ENCODE measurements at places on chromosomes 13 and 19.

DNA sequence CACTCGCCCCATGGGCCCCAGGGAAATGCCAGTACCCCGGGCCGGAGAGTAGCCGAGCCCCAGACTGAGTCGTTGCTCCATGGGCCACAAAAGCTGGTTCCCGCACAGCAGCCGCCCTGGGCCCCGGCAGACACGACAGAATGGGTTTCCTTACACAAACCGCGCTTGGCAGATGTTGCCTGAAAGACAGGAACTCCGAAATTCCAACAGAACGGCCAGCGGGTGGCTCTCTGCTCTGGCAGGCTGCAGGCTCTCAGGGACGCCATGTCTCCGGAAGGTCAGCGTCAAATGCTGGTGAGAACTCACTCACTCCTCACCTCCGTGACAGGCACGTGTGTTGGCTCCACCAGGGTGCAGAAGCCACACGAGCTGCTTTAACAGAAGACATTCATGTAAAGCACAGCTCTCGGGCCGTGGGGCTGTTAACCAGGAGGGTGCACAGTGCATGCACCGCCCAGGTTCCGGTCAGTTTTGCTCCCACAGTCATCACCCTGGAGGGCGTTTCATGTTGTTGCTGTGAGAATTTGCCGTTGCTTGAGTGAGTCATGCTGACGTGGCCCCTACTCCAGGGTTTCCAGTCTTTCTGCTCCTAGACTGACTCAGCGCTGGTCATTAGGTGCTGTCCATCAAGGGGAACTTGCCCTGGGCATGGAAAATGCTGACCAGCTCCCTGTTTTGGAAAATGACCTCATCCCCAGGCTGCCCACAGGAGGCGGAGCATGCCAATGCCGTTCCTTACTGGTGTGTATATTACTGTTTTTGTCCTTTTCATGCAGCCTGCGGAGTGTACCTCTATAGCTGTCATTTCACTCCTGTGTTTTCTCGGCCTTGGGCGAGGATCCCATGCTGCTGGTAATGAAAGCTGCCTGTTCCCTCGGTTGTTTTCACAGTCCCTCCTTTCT lies 44.8 kb downstream of the ANKRD10 start:
- DNase-seq: no peak

- DNase-seq: no peak
Observed at GRCh38 chr19:14530005-14530348, 583 bp downstream of the TECR start.

- peak; percentile 93 for DNase-seq
Observed at GRCh38 chr19:39497996-39498797, 550 bp upstream of the DLL3 start.

DNA sequence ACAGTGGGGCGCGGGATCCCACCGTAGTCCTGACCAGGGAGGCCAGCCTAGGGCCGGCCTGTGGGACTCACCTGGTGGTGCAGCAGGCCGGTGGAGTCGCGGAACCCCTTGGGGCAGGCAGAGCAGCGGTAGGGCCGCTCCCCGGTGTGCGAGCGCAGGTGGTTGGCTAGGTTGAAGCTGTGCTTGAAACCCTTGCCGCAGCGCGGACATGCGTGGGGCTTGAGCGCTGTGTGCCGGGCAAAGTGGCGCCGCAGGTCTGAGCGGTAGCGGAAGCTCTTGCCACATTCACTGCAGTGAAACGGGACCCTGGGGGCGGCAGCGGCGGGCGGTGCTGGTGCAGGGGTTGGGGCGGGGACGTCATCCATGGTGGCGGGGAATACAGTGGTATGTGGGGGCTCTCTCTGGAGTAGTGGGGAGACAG lies 1.8 kb downstream of the FIZ1 start:
- no peak for DNase-seq

GRCh38 chr19:2453431-2454025 lies 3.2 kb downstream of the LMNB2 start:
- no peak for DNase-seq

Data from NCI-H526 treated with DMSO at 0.1 percent for 48 hours (cell line).